NCI-H1930 (cell line): ENCODE measurements at places on chromosomes 7 and 10.
A peak's percentile ranks its signal among the peaks of the same experiment; 100 is the strongest.

DNA sequence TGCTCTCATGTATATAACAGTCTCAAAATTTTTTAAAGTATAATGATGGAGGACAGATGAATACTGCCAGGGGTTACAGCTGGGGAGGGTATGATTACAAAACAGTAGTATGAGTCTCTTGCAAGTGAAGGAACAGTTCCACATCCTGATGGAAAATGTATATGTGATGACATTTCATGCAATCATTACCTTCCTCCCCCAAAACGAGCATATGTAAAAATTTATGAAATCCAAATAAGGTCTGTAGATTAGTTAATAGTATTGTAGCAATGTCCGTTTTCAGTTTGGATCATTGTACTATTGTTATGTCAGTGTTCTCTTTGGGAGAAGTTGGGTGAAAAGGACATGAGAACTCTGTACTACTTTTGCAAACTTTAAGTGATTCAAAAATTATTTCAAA, 38.0 kb downstream of the DRGX start:
- no peak for DNase-seq

DNA sequence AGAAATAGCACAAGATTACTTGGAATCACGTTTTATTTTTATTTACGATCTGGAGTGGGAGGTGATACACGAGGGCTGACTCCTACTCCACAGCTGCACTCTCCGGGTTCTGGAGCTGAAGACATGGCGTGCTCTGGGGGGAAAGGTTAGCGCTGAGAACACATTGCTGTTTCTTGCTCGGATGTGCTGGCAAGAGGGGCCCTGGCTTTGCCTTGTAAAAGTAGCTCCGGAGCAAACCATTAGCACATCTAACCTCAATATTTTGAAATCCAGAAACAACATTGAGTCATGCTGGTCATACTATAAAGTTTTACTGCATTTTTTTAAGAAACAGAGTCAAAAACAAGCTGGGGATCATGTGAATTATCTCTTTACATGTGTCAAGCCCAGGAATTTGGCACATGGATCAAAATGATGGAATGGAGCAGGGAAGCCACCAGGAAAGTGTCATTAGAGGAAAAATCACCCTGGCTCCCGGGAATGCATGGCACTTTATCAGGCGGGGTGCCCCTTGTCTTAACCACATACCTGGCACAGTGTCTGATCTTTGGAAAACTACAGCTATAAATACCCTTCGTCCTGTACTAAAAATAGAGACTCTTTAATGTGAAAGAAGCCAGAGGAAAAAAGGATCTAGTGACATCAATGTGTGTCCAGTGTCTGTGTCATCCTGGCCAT, 31.6 kb upstream of the LYZL1 start:
- no peak for DNase-seq

DNA sequence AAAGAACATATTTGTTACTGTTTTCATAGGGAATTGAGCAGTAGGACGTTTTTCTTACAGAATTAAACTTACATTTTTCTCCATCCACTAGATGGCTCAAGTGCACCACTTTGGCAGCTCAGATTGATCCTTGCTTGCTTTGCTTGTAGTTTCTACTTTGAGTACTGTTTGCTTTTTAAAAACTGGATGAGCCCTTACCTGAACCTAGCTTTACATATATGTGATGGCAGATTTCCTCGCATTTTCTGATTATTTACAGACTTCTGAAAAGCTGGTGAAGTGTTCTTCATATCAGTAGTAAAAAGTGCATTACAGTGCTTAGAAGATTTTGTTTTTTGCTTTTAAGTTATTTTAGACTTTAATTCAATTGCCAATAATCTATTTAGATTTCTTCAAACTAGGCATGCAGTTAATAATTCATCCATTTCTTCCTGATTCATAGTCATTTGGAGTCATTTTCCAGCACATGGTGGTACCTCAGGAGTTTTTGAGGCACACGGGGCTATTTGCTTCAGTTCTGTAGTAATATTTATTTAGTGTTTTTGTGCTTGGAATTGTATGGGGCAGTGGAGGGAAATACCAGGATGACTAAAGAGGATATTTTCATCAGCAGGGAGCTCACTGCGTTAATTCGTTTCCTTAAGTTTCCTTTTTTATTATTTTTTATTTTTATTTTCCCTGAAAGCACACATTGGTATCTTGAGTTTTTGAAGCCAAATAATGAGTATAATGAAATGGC, 57.3 kb downstream of the MAPK8 start:
- DNase-seq: no peak

DNA sequence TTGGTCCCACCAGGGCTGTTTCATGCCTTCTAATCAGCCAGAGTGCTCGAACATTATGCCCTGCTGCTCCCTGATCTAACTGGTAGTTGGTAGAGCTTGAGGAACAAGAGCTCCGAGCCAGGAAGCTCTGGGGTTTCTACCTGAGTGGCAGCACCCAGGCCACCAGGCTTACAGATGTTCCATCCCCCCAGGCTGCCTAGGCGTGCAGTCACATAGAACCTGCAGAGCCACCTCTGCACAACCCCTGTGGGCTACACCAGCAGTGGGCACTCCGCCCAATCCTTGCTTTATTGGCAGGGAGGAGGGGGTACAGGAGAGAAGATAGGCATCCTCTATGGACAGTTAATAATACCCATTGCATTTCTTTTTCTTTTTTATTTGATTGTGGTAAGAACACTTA, 21.8 kb downstream of the MAP3K8 start:
- DNase-seq: no peak

DNA sequence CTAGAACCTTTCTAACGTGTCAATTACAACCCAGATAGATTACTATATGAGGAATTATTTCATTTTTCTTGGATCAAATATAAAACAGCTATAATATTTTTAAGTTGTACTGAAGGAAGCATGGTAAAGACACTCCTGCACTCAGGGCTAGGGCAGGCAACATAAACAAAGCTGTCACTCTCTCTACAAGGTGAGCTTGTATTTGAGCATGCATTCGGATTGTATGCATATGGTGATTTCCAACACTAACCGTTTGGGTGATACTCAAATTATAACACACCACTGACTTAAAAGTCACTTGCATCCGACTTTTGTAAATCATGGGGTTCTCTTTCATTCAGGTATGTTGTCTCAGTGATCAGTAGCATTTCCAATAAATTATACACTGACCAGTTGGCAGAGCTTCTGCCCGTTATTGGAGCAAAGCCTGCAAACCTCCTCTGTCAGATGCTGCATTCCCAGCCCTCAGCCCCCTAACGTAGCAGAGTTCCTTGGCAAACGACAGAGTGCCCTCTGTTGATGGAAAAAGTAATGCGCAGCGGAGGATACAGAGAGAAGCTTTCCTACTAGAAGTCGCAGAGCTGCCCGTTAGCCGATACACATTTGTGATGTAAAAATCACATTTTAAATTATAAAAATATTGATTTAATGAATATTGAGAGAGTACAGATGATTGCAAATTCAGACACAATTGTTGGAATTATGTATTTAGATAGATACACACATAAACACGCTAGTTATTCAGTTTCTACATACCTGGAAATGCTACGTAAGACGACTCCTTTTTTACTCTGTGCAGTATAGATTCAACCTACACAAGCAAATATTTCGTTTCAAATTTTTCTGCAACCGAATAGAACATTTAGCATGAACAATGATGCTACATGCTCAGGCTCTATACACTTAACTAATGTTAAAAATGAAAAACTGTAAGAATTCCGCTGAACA, 173.9 kb upstream of the SP4 start:
- DNase-seq: peak; percentile 65

GRCh38 chr7:50317221-50317678, 12.7 kb downstream of the IKZF1 start:
- DNase-seq: no peak

DNA sequence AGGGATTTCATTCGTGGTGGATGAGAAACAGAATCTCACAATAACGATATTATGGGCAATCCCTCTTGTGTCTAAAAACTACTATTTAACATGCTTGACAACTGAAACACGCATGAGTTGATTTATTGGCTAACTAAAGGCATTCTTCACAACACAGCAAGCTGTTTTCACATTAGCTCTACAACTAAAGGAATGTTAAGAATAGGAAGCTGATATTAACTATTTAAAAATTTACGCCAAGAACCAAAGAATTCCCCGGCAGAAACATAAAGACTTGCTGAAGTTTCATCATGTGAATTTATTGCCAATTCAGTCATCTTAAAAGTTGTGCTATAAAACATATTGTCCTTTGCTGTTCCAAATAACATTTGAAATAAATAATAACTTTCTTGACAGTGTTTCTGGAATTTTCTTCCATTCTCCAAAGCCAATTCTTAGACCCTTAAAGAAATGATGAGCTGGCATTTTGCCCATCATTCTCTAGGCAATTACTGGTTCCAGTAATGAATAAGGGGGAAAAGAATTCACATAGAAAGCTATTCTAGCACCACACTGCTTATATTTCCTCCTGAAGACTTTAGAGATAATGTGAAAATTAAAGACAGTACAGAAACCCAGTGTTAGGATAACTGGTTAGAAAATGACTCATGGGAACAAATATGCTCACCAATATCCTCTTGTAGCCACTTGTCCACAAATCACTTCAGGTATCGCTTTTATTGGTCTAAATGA, 233.1 kb downstream of the PARD3 start:
- DNase-seq: no peak

- DNase-seq: no peak
Measured at GRCh38 chr10:73220989-73221388, 26.1 kb downstream of the DNAJC9 start.

GRCh38 chr7:44716205-44716604, 32.4 kb upstream of the ZMIZ2 start:
- DNase-seq: no peak

GRCh38 chr7:159229683-159230475, 85.2 kb upstream of the VIPR2 start:
- DNase-seq: no peak

DNA sequence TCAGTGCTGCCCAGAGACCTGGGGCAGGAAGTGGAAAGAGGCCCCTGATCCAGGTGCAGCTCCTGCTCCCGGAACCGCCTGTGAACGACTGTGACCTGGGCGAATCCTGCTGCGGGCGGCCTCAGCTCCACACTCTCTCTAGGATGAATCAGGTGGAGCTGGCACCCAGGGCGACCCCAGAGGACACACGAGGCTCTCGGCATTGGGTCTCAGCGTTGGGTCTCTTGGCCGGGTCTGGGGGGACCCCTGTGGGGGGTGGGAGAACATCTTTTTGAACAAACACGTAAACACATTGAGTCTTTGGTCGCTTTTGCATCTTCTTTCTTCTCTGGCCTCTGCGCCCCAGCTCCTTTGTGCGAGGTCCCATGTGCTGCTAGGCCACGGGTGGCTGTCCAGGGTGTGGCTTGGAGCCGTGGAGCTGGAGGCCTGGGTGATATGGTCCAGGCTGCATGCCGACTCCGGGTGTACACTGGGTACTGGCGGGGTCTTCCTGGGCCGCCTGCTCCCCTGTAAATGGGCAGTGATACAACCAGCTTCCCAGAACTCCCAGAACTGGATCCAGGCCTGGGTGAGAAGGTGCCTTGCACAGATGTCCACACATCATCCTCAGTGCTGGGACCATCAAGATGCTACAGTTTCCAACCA, 435.8 kb downstream of the DNAJB6 start:
- no peak for DNase-seq
